NCI-H2029 treated with DMSO at 0.1 percent for 48 hours (cell line): ENCODE measurements at places on chromosomes 2 and 18.

DNA sequence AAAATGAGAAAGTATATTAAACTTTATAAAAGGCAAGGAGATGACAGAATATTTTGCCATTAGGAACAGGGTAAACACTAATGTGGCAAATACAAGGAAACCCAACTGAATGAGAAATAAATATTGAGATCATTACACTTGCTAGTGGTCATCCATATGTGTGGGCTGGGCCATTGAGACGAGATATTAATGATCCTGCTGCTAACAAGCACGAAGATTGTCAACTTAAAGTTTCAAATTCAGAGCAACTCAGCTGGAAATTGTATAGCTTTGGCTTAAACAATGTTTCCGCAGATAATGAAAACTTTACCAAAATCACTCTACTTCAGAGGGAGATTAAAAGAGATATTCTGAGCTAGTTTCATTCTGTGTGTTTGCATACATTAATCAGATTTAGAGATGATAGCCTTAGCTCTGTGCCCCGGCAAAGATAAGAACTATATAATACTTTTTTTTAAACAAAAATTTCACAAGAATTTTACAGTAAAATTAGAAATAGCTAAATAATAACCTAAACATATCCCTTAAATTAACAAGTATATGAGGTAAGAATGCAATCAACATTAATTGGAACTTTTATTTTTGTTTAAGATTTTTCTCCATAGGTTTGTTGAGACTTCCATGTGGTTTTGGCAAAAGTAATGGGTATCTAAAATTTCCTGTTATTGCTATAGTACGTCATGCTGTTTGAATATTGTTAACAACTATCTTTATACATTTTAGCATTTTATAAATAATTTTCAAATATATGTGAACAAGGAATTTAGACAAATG lies 40.0 kb downstream of the FN1 start:
- DNase-seq = no peak

- no peak for DNase-seq
Observed at GRCh38 chr2:183610724-183611123, 486.5 kb downstream of the NUP35 start.

DNA sequence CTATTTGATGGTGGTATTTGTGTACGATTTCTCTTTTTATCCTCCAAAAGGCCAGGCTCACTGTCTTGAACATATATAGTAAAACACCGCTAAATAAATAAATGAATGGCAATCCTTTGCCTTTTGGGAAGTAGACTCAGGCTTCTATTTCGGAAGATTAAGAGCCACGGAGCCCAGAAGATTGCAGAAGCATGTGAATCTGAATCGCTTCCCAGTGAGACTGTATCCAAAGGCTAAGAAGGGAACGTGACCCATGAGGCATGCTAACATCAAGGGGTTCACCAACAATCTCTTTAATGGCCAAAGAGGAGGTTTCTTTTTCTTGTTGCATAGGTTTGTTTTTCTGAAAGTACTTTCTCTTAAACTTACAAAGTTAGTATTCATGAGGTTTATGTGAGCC lies 70.0 kb upstream of the DNMT3A start:
- no peak for DNase-seq

GRCh38 chr18:33951031-33951430 lies 273.7 kb downstream of the NOL4 start:
- DNase-seq = no peak

GRCh38 chr2:181095486-181095885 lies 115.1 kb downstream of the UBE2E3 start:
- no peak for DNase-seq

DNA sequence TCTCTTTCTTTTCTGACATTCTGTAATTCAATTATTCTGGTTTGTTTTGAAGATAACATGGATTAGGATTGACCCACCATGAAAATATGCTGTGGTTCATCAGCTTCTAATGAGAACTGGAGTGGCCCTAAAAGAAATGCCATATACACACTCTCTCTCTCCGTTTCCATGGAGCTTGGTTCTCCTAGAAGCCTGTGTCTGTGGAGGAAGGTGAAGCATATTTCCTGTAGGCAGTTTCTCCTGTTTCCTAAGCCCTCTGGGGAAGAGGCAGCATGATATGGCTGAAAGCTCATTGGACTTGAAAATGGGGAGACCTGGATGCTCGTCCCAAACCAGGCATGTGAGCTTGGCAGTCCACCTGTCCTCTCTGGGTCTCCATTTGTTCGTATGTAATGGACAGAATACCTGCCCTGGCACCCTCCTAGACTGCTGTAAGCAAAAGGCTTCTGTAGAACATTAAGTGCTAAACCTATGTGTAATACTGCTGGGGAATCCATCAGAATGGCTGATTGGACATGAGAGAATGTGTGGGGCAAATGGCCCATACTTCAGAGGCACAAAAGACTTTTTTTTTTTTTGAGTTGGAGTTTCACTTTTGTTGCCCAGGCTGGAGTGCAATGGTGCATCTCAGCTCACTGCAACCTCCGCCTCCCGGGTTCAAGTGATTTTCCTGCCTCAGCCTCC lies 75.3 kb upstream of the PPP1CB start:
- no peak for DNase-seq

GRCh38 chr2:233430081-233430480 lies 75.8 kb downstream of the DGKD start:
- DNase-seq = no peak

GRCh38 chr2:112601754-112602153 lies 17.3 kb downstream of the CHCHD5 start:
- DNase-seq = no peak

- no peak for DNase-seq
Observed at GRCh38 chr2:217929272-217929671, 73.5 kb downstream of the TNS1 start.

DNA sequence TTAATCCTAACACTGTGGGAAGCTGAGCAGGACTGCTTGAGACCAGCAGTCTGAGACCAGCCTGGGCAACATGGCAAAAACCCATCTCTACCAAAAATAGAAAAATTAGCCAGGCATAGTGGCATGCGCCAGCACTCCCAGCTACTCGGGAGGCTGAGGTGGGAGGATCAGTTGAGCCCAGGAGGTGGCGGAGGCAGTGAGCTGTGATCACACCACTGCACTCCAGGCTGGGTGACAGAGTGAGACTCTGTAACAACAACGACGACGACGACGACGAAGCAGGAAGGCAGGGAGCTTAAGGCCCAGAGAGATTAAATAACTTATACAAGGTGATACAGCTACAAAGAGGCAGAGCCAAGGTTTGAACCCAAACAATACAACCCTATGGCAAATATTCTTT lies 37.3 kb downstream of the CFAP36 start:
- no peak for DNase-seq

GRCh38 chr2:26325851-26326250 lies 20.1 kb upstream of the SELENOI start:
- no peak for DNase-seq

- DNase-seq = no peak
Observed at GRCh38 chr2:59083075-59083828, 842.1 kb upstream of the FANCL start.
